Cerebellar nuclear complex (tissue), 1 donor: ENCODE measurements at places on chromosomes 13 and 19.

DNA sequence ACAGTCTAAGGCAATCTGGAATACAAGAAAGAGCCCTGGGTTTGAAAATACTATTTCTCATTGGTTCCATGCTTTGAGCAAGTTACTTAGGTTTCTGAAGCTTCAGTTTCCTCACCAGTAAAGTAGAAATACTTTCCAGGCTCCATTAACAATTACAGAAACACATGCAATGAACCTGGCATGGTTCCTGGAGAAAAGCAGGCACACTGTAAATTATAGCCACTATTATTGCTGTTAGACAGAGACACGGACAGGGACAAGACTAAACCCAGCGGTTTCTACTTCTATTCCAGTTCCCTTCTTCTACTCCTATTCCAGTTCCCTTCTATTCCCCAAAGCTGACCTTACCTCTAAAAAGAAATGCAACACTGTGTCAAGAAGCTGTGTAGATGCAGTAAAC is 41.2 kb downstream of the MIPEP start:
- DNase-seq, result no peak

GRCh38 chr13:106241974-106242953 is 293.2 kb downstream of the EFNB2 start:
- DNase-seq, result no peak

DNA sequence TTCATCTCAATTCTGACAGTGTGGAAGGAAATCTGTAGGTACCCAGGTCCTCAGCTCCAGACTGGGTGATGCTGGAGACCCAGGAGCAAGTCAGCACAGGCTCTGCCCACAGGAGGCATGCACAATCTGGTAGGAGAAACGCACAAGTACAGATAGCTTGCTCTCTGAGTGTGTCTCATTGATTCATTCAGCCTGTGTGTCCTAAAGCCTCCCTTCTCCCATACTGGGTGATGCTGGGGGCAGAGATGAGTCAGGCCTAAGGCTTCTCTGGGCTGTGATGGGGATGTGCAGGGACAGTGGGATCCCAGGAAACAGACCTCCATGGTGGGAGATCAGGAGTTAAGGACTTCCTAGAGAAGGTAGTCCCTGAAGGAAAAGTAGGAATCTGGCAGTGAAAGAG is 6.8 kb downstream of the ZNF526 start:
- no peak for DNase-seq

DNA sequence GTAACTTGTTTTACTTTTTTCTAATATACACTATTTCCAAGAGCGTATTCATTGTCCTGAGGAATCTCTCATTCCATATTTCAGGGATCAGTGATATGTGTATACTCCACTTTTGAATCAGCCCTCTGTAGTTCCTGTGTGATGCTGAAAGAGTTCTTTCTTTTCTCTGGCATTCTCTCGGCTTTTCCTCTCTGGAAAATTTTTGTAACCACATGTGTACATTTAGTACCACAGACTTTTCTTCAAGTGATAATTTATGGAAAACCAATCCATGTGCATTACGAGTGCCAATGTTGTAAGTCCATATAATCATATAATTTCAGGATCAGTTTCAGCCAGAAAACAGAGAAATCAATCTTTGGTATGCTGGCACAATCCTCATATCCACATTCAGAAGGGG is 102.2 kb upstream of the MBNL2 start:
- DNase-seq, result no peak

DNA sequence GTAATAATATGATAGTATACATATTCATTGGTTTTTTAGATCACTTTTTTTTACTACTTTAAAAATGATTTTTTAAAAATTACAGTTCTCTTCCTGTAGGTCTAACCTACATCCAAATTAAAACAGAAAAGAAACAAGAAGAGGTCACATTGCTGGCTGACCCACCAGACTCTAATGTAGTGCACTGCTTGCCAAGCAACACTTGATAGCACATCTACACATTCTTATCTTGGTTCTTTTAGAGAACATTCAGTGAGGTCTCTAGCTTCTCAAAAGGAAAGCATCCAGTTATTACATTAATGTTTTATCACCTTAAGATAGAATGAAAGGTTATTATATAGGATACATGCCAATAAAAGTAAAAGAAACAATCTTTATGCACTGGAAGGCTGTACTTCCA is 35.6 kb downstream of the NDFIP2 start:
- DNase-seq, result no peak

DNA sequence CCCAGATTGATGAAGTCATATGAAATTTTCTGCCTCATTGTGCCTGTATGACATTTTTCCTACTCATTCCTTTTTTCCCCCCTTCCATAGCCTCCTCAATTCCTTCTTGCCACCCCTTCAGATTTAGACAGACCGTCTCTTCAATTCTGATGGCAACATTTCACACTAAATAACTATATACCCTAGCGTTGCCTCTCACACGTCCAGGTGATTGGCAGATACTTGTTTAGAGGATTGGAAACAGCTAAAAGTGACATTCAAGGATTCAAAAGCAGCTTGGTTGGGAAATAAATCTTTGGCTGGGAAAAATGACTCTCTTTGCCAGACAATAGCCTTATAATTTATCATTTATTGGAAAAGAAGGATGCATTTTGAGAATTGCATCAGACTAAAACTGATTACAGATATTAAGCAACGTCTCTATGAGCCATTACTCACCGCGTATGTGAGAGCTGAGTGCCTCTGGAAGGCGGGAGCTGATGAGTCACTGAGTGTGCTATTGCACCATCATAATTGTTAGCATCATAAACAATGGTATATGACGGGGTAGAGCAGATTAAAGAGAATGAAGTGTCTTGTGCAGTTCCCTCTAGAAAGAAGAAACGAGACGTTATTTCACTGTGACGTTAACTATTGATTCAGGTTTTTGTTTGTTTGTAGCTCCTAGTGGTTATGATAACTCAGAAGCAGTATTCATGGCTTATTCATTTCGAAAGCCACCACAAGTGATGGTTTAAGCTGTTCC is 61.1 kb upstream of the FAM216B start:
- no peak for DNase-seq

DNA sequence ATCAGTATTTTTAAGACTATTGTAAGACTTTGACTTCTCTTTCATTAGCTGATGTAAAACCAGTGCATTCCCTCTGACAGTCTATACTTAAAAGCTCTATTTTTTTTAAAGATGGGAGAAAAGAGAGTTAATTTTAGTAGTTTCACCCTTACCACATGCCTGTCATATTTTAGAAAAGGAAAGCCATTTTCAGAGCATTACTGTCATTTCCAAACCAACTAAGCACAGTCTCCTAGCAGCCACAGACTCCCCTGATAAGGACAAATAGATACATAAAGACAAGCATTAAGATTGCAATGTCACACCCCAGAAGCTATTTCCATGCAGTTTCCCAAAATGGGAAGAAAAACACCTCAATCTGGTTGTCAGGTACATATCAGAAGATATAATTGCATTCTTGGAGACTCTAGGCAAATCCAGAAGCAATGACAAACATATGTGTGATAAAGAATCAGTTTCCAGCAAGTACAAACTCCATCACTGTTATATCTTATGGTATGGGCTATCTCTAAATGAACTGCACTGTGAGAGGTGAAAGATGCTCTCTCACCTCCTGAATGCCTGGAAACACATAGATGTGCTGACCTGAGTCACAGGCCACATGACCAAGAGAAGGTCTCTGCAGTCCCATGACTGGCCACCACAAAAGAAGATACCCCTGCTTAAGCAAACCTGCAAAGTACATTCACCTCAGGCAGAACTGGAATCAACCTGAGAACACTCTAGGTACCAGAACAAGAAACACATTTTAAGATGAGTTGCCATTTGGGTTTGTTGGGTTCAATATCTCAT is 303.3 kb downstream of the POU4F1 start:
- DNase-seq, result no peak

- no peak for DNase-seq
Measured at GRCh38 chr19:18385675-18386542, at the start of gene GDF15. GDF15 (plus strand) TSS chr19:18386158; CDS start chr19:18386190, 32 bp downstream.

DNA sequence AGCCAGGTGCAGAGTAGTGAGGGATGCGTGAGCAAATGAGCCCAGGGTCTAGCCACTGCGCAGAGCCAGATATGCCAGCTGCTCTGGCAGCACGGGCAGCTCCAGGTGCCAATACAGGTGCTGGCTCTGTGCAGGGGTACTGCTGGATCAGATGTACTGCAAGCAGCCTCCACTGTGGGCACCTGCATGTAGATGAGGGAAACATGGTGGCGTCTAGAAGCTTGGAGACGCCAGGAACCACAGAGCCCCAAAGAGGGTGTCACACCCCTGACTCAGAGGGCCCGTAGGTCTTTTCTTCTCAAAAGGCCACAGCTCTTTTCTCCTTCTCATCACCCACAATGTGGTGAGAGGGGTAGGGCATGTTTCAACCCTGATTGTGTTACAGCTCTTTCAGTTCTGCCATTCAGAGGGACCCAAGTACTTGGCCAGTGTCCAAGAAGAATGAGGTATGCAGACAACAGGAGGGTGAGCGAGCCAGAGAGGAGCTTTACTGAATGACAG is 244.4 kb upstream of the SLITRK1 start:
- no peak for DNase-seq

DNA sequence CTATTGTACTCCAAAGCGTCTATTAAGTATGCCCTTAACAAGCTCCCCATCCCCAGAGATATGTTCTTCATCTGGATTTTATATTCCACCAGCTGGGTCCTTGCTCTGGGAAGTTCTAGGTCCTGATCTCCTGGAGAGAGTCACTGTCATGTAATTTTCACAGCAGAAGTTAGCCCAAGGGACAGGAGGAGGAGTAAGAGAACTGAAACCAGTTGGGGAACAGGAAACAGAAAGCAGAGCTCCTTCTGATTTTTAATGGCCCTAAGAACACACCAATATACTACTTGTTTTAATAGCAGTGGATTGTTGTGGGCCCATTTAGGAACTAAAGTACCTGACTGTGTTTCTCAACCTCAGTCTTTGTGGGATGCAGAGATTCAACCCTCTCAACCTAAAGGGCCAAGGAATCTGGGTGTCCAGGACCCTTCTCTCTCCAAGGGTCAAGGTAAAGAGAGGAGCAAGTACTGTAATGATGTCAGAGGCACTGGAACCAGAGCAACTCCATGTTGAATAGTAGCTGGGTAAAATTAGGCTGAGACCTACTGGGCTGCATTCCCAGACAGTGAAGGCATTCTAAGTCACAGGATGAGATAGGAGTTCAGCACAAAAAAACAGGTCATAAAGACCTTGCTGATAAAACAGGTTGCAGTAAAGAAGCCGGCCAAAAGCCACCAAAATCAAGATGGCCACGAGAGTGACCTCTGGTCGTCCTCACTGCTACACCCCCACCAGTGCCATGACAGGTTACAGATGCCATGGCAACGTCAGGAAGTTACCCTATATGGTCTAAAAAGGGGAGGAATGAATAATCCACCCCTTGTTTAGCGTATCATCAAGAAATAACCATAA is 8.1 kb upstream of the FPR3 start:
- DNase-seq, result no peak

GRCh38 chr19:15220833-15221232 is 11.4 kb downstream of the EPHX3 start:
- DNase-seq, result no peak

- DNase-seq, result no peak
Measured at GRCh38 chr13:30577401-30577852, 40.3 kb upstream of the USPL1 start.

DNA sequence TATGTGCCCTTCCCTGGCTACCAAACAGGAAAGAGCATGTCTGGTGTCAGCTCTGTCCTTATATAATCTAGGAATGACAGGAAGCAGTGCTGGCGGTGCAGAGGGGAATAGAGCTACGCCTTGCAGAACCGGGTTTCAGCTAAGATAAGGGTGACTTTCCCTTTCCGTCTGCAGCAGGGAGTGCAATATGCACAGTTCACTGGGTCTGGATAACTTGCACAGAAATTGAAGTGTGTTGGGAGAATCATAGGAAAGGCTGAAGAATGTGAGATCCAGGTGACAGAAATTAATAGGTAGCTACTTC is 90.0 kb upstream of the TSHZ3 start:
- DNase-seq, result no peak

DNA sequence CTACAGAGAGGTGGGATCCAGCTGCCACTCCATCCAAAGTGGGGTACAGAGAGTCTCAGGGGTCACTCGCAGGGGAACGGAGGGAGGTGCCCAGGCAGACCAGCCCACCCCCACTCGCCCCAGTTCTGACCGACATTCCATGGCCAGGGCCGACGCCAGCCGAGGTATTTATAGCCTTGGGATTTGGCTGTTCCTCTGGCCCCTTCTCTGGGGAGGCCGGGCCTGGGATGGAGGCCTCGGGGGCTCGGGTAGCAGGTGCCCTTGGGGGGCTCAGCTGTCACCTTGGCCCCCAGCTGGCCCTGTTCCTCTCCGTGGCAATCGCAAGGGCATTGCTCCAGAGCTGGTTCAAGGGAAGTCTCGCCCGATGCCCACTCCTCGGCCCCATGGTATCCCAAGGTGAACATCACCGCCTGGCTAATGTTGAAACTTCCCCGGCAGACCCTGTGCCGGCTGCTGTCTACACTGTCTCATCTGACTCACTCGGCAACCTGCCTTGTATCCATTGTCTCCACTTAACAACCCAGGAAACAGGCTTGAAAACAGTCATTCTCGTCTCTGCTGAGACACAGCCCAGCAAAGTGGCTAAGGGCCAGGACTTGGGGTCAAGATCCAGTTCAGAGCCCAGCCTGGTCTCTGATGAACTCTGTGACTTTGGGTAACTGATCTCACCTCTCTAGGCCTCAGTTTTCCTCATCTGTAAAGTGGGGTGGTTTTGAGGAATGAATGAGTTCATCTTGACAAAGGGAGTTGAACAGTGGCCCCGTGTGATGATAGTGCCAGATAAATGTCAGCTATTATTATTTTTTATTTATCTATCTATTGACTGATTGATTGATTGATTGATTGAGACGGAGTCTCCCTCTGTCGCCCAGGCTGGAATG is 9.7 kb downstream of the PRKACA start:
- no peak for DNase-seq

- DNase-seq, result no peak
Measured at GRCh38 chr19:19342086-19343015, 21.7 kb downstream of the MAU2 start.

DNA sequence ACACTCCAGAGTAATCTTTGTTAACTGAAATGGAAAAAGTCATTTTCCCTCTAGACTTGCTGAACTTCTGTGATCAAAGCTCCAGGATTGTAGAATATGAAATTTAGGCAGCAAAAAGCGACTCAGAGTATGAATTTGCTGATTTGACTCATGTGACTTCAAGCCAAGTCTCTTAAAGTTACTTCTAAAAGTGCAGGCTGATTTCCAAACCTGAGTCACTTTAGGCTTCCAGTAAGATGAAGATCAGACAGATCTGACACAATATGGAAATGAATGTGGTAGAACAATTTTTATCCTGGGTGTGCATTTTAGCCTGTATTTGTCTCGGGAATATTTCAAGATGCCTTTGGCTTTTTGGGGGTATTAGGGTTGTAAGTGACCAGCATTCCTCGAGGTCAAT is 151.0 kb upstream of the TMTC4 start:
- DNase-seq, result no peak
